ENCODE measurements at places on chromosomes 3 and 15.

DNA sequence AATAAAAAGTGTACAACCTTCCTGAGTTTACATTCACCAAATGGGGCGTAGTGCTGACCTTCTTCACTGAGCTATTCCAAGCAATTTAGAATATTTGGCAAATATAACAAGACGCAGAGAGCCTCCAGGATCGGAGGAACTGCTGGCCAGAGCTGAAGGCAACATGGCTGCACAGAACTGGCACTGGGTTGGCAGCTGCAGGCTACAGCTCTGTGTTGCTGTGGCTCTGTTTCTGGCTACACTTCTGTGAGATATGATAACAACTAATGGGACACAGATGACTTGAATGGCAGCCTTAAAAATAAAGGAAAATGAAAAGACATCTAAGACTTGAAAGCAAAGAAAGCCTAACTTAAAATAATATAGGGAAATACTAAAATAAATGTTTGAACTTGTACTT lies 10.8 kb upstream of the SLC6A20 start:
- no peak for DNase-seq

GRCh38 chr3:63878394-63879060 lies 14.9 kb downstream of the ATXN7 start:
- DNase-seq = no peak

DNA sequence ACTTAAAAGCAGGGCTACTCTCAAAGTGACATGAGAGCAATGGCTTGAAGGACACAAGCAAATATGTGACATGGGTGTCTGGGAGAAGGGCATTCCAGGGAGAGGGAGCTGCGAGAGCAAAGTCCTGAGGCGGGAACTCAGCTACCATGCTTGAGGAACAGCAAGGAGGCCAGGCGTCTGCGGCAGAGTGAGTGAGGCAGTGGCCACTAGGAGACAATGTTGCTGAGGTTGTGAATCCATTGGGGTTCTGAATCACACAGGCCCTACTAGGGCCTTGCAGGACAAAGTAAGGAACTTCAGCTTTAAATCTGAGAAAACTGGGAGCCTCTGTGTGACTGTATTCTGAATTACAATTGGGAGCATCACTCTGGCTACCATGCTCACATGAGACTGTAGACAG lies 94.1 kb upstream of the PRICKLE2 start:
- DNase-seq = no peak

DNA sequence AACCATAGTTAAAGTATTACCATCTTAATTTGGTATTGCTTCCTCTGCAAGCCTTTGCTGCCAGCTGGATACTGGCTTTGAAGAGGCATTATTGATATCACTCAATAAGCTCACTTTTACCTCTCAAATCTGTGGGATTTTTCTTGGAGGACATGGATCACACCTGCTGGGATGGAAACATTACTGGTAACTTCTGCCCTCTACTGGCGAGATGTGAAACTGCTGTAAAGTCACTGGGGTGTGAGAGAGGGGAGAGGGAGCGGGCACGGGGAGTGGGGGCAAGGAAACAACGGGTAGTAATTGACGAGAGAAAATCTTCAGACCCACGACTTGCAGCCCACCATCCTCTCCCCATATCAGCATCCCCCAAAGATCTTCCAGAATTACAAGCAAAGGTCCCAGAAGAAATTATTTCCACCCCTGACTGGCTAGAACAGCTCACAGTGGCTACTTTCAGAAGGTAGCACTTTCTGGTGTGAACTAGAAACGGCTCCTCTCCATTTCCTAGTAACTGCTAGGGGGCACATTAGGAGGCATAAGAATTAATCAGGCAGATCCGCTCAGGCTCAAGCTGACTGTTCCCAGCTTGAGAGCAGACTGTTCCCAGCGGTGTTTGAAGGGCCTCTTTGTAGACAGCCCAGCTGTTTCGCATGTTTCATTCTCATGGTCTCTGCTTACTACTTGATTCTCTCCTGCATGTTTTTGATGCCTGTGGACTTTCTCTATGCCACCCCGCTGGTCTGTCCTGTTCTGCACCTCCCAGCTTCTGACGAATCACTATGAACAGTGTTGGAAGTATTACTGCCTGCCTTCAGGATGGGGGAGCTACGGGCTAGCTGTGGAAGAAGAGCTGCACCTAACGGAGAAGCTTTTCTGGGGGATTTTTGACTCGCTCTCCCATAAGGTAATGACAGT lies 230.4 kb upstream of the CHRM5 start:
- DNase-seq = peak; percentile 36

DNA sequence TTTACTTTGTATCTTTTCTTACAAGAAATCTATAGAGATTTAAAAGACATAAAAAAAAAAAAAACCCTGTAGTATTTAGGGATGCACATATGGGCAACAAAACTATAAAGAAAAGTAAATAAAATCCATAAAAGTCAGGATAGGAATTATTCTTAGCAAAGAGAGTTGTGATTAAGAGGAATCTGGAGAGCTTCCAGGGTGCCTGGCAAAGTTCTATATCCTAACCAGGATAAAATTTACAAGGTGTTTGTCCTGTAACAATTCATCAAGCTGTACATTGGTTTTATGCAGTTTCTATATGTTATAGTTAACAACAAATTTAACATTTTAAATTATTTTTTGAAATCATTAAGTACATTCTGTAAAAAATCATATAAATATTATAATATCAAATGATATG lies 7.9 kb downstream of the SECISBP2L start:
- DNase-seq = no peak

DNA sequence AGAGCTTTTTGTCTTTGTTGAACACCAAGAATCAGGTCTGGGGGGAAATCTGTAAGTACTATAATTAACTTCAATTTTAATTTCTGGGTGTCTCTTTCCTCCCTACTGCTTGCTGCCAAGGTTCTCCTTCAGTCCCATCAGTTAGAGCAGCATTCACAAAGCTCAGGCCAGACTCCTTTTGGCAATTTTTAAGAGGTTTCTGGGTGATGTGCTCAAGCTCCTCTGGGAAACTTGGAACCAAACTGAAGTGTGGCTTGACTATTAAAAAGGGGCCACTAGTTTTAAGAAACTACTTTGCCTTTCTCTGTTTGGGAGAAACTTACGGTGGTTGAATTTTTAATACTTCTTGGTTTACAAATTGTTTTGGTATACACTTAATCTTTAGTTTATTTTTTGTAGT lies 227.7 kb upstream of the SOX2 start:
- DNase-seq = no peak

GRCh38 chr15:52749258-52749657 lies 40.9 kb downstream of the ONECUT1 start:
- peak; percentile 31 for DNase-seq

- DNase-seq = no peak
Measured at GRCh38 chr15:85722374-85723152, 72.2 kb downstream of the KLHL25 start.

GRCh38 chr3:37891227-37891626 lies 29.5 kb downstream of the CTDSPL start:
- DNase-seq = no peak

GRCh38 chr3:6861625-6862000 lies 698 bp downstream of the GRM7 start:
- no peak for DNase-seq

GRCh38 chr3:115186351-115187148 lies 39.5 kb upstream of the ZBTB20 start:
- DNase-seq = no peak

DNA sequence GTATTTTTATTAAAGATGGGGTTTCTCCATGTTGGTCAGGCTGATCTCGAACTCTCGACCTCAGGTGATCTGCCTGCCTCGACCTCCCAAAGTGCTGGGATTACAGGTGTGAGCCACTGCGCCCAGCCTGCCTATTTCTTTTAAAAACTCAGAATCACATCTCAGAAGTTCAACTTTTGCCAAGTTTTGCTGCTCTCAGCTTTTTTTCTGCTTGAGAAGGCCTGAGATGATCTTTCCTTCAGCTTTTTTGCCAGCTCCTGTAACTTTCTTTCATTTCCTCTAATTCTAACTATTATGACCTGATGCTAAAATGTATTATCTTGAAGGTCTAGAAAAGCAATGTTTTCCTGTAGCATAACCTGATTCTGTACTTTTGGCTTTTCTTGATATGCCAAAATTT lies 9.6 kb upstream of the EHHADH start:
- no peak for DNase-seq

- no peak for DNase-seq
Measured at GRCh38 chr3:195777975-195778374, 33.8 kb downstream of the MUC4 start.

DNA sequence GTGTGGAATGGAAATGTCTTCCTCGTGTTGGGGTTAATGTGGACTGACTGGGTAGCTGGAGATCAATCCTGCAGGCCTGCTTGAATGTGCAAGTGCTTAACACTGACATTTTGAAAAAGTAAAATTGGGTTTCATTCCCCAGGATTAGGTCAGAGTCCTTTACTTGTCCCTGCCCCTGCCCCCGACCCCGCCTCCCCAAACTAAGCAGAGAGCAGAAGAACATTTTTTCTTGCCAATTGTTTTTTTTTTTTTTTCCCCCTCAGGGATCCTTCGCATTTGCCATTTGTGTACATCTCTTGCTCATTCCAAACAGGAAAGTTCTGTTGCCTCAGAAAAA lies 147.0 kb upstream of the NR2F2 start:
- DNase-seq = no peak

DNA sequence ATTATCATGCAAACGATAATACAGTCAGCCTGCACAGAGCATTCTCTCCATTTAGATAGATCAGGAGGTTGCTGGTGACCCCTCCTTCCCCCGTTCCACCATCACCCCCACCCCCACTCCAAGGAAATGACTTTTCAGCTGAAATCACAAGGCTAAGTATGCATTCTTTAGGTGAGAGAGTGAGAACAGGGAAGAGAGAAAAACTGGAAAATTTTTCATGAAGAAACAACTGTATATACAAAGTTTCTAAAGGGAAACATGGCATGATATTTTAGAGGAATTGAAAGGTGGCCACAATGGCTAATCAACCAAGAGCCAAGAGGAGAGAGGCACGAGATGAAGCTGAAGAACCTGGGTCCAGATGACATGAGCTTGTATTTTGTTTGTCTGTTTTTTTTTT lies 22.2 kb downstream of the BCL2A1 start:
- no peak for DNase-seq

- DNase-seq = no peak
Measured at GRCh38 chr3:140023616-140024530, 88.9 kb downstream of the CLSTN2 start.

GRCh38 chr3:37773911-37774310 lies 87.8 kb upstream of the CTDSPL start:
- DNase-seq = no peak

DNA sequence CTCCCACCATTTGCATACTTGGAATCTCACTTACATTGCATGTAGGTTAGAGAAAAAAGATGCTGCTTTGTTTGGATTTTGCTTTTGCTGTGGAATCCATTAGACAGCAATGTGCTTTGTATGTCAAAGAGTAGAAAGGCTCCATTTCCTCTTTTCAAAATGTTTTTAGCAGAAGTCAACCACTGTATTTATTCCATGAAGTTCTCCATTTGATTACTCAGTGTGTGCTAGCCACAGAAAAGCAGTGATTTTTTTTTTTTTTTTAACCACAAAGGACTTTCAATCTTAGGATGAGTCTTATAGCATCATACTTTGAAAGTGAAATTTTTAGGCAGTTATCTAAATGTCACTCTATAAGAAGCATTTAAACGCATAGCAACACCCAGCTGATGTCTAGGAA lies 285.0 kb upstream of the ADAMTS9 start:
- peak; percentile 7 for DNase-seq

- DNase-seq = no peak
Measured at GRCh38 chr15:88106074-88106473, 150.5 kb downstream of the NTRK3 start.

- DNase-seq = no peak
Measured at GRCh38 chr3:127096256-127097071, 96.5 kb upstream of the PRR23E start.

DNA sequence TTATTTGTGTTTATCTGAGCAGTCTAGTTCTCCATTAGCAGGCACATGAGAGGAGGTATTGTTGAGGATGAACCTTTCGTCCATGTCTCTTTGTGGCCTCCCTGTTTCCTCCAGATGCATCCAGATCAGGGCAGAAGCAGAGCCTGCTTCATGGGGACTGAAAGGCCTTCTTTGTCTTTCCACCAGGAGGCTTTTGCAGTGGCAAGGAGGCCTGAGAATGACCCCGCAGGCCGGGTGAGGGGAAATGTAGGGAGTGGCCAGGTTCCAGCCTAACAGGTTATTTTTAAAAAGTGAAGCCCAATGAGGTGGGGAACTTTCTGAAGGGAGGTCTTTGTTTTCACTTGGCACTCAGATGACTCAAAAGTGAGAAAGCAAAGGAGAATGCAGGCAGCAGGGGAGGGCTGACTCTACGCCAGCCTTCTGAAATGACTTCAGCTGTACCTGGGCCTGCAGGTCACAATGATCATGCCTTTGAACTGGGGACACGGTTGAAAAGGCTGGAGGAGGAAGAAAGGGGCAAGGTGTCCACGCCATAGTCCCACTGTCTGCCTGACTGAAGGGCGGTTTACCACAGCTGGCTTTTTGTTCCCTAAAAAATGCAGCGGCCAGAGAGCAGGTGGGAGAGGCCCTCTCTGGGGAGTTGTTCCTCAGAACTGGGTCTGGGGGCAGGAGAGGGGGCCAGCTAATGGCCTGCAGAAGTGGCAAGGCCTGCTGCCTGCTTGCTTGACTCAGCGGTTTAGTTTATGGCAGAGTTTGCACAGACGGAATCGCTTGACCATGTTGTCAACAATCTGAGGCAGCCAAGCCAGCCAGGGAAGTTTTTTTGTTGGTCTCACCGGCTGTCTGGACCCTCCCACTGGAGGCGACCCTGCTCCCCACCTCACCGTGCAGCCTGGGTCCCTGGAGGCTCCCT lies 28.7 kb downstream of the CMTM7 start:
- DNase-seq = peak; percentile 88
